ENCODE measurements at places on chromosomes 3 and 15.

GRCh38 chr15:84006421-84006820, 229.2 kb upstream of the GOLGA6L4 start:
- no peak for DNase-seq

GRCh38 chr15:42148808-42149492, 7.5 kb downstream of the PLA2G4F start:
- DNase-seq: no peak

DNA sequence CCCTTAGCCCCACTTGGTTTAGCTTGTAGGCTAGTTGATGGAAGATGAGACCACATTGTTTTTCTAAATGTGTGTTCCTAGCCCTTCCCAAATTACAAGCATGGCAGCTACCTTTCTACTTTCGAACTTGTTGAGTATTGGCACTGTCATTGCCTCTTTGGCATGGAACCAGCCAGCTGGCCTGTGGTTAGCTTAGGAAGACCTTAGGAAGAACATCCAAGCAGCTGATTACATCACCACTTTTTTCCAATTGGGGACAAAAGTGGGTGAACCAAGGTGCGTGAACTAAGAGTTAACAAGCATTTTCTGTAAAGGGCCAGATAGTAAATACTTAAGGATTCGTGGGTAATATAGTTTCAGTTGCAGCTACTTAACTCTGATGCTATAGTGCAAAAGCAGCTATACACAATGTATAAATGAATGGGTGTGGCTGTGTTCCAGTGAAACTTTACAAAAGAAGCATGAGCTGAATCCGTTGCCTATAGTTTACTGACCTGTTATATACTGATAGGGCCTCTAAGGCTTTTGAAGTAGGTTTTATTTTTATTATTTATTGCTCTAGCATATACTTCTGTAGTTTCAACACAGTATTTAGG, 8.5 kb downstream of the KLHL18 start:
- DNase-seq: no peak

DNA sequence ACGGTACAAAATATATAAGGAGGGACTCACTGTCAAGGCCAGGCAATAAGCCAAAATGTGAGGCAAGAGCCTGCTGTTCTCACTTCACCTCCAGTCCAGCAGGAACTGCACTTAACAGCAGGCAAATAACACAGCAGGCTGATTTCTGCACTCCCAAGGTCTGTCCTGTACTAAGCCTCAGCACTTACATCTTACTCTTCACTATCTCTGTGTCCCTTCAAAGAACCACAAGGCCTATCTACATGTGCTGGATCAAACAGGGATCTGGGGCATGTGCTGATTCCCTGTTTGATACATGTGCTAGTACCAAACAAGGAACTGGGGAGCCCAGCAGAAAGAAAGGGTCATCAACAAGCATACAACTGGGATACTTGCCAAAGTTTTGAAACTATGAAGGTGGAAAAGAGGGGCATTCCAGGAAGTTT, 22.2 kb downstream of the UACA start:
- no peak for DNase-seq

- DNase-seq: no peak
Observed at GRCh38 chr3:10848261-10848660, 32.2 kb downstream of the SLC6A11 start.

GRCh38 chr3:142315083-142315482, 89.7 kb upstream of the GK5 start:
- no peak for DNase-seq

DNA sequence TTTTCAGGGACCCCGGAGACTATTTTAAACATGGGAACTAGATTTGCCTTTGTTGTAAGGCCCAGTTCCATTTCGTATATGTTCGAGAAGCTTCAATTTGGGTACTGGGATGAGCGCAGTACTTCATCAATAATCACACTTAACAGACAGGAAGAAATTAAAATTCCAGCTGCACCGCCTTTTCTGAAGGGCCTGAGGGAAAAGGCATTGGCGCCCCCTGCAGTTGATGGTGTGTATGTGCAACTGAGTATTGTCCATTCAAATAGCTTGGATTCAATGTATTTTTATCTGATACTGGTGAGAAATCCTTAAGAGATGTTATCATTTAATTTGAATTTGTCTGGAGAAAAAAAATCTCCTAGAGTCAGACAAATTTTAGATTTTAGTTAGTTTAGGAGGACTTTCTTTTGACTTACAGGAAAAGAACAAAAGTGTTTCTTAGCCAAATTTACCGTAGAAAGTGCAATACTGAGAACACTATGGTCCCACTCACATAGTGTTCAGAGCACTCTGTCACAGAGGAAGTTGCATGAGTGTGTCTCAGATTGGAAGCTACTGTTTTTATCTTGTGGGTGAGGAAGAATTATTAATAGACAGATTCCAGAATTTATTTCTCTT, 5.4 kb upstream of the ALDH1A2 start:
- no peak for DNase-seq

GRCh38 chr3:126401611-126402160, 7.0 kb downstream of the CFAP100 start:
- no peak for DNase-seq

DNA sequence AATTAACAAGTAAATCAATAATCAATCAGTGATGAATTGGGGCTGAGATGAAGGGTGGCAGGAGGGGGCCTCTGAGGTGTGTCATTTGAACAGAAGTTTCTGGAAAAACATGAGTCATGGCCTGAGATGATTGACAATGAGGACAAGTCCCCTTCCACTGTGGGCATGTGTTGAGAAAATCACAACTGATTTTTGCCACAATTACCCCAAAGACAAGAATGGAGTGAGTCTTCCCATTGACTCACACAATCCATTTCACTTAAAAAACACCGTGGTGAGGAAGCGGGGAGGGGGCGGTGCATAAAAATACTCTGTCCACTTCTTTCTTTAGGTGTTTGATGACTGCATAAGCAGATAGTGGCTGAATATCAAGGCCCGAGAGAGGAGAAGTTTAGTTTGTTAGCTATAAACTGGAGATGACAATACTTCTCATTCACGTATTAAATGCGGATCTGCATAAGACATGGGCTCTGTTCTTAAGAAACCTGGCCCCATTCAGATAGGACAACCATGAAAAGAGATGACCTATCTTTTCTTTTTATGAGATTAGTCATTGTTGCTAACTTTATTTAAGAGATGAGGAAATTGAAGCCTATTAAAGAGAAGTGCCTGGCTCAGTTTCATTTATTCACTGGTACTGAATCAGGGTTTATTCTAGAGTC, 34.7 kb downstream of the SHC4 start:
- no peak for DNase-seq

DNA sequence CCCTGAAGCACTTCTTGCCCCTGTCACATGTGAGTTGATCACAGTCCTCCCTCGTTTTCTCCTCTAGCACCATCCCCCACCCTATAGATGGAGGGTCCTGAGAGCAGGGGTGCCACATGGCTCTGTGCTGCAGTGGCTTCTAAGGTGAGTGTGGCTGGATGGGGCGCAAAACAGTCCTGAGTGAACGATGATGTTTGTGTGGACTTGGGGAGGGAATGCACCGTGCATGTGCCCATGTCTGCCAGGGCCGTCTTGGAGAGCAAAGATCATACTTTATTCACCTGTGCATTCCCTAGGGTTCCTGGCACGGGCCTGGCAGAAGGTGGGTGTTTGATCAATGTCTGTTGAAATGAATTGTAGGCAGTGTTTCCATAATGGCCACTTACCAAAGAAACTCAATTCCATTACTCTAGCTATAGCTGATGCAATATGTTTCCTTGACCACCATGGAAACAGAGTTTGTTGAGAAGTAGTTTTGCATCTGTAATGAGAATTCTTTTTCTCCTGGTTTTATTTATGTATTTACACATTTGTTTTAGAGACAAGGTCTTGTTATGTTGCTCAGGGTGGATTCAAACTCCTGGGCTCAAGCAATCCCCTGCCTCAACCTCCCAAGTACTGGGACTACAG, 58.0 kb downstream of the ABTB1 start:
- DNase-seq: no peak

- DNase-seq: no peak
Observed at GRCh38 chr15:100457201-100457600, 71.5 kb downstream of the CERS3 start.

DNA sequence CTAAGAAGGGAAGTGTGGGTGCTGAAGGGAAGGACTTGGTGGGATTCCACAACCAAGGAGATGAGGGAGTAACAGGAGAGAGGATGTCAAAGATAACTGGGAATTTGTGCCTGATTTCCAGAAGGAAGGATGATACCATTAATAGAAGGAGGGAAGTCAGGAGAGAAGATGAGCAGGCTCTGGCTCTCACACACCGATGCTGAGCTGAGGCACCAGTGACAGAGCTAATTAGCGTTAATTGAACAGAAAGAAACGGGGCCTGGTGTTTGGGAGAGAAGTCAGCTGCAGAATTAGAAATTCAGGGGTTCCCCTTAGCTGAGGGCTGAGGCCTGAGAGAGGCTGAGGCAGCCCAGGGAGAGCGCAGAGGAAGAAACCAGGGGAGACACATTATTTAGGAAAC, 11.9 kb upstream of the PDIA5 start:
- DNase-seq: no peak

DNA sequence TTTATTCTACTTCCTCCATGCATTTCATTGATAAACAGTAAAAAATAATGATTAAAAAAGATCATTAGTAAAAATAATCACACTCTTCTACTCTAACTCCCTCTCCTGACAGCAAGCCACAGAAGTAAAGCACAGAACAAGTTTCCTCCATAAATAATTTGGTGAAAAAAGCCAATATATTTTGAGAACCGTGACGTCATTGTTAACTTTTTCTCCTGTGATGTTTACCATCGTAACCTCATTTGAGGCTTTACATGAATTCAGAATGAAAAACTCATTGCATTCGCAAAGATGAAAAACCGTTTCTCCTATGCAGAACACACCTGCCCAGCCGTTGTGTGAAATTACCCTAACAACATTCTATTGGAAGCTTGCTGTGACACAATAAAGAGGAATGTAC, 120.7 kb downstream of the NSUN3 start:
- no peak for DNase-seq

DNA sequence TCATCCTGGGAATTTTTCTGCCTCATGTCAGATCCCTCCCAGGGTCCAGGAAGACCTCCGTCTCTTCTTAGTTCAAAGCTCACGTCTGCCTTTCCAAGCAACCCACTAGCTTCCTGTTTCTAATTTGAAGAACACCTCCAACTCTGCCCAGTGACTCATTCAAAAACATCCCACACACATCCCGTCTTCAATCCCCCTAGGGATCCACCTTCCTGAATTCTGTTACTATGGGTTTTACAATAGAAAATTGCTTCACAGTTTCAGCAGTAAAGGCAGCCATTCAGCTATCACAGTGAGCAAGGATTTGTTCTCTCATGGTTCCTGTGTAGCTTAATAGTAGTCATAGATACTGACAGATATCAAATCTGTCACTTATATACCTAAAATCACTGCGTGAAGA, 308.3 kb upstream of the CCDC54 start:
- DNase-seq: no peak

- DNase-seq: no peak
Observed at GRCh38 chr15:70562906-70563305, 200.5 kb downstream of the UACA start.

GRCh38 chr3:81291586-81291985, 469.9 kb downstream of the GBE1 start:
- DNase-seq: no peak

- no peak for DNase-seq
Observed at GRCh38 chr3:18008706-18009368, 266.4 kb upstream of the TBC1D5 start.

- DNase-seq: no peak
Observed at GRCh38 chr3:14200841-14201240, 22.2 kb downstream of the LSM3 start.

DNA sequence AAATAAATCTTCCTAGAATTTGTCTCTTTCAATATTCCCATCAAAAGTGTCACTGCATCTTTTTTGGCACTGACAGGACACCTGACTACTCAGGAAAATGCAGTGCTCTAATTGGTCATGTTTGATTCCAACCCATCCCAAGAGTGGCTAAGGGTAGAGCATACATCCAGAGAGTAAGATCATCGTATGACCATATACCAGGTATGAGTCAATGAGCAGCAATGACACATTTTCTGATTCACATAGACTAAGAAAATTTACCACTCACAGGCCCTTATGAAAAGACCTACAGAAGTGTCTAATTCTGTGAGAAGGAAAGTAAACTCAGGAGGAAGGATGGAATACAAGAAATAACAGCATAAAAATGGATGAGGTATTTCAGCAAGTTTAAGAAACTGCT, 434.2 kb downstream of the ZIC1 start:
- no peak for DNase-seq

- no peak for DNase-seq
Observed at GRCh38 chr3:187183210-187183862, 13.9 kb upstream of the RTP1 start.

GRCh38 chr3:60573494-60573893, 677.8 kb downstream of the FHIT start:
- no peak for DNase-seq

DNA sequence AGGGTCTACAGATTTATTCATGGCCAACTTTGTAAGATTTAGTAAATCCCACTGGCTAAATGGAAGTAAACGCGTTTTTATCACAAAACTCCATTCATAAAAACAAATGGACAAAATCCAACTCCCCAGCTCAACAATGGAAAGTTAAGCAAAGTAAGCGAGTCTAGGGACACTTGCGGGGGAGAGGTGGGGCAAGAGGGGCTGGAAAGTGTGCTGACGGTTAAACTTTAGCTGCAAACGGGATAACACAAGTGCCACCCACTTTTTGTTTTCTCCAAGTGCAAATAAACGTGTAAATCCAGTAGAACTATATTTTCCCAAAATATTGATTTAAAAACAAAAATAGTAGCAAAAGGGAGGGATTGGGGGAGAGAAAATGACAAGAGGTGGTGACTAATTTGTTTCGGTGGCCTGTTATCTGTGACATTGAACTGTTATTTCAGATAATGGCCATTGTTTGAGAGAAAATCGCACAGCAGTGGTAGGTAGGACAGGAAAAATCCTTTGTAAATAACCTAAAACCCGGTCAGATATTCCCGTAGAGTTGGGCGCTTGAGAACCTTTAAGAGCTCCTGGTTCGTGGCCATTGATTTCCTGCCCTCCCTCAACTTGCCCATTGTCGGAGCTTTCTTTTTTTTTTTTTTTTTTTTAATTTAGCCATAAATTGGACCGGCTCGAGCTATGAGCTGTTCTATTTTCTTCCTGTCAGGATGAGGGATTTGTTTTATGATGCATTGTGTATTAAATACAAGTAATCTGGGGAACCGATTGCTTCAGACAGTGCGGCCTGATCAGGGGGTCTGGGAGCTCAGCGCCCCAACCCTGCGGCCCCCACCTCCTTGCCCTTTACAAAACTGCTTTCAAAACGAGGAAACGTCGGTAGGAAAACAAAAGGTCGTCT, 514.8 kb downstream of the MECOM start:
- DNase-seq: no peak

All from central memory CD8-positive, alpha-beta T cell (primary cell).